ENCODE measurements at places on chromosomes 11 and 22. TPM values are rescaled to one million over a fixed set of nuclear protein-coding genes. Genes with fewer than 3 reads are reported as not detected.

Gene SLC36A4
- total RNA-seq = 15.8 TPM

Gene PVALB
- 0.91 TPM for total RNA-seq

GRCh38 chr11:119709638-119710346, 19.2 kb downstream of the NECTIN1 start:
- no peak overlapping the region for H3K4me3 ChIP-seq
- DNase-seq = peak; percentile 65
- H3K27ac ChIP-seq = peak overlapping the region; percentile 40
- no peaks in the 10 kb centered on the region for H3K27me3 ChIP-seq
- no peaks in the 10 kb centered on the region for H3K36me3 ChIP-seq
- peaks cover 36% of the 10 kb centered on the region for H3K4me1 ChIP-seq

- peaks cover 3% of the 10 kb centered on the region for H3K36me3 ChIP-seq
- peak overlapping the region; percentile 65 for H3K27ac ChIP-seq
Observed at GRCh38 chr11:65589444-65590239, 6.0 kb downstream of the KCNK7 start.

- no peaks in the 10 kb centered on the region for H3K27me3 ChIP-seq
- no peaks in the 10 kb centered on the region for H3K4me1 ChIP-seq
- H3K4me3 ChIP-seq = no peak overlapping the region
- no peaks in the 10 kb centered on the region for H3K36me3 ChIP-seq
- DNase-seq = no peak
Observed at GRCh38 chr11:112928136-112928535, 33.1 kb upstream of the NCAM1 start.

Gene P2RX6
- 7.5 TPM for total RNA-seq

DNA sequence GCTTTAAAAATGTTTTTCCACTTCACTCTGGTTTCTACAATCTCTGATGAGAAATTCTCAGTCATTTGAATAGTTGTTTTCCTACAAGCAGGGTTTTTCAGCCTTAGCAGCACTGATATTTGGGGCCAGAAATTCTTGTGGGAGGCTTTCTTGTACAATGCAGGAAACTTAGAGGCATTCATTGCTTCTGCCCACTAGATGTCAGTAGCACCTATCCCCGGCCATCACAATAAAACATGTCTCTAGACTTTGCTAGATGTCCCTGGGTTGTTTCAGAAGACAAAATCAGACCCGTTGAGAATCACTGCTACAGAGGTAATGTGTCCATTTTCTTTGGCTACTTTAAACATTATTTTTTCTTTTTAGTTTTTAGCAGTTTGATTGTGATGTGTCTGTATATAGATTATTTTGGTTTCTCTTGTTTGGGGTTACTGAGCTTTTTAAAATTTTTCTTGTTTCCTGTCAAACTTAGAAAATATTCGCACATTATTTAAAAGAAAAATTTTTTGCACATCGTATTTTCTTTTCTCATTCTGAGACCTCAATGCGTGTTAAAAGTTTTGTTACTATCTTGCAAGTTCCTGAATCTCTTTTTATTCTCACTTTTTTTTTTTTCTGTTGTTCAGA, 60.8 kb upstream of the CCDC179 start:
- H3K4me3 ChIP-seq = no peak overlapping the region
- DNase-seq = no peak
- no peaks in the 10 kb centered on the region for H3K4me1 ChIP-seq
- no peaks in the 10 kb centered on the region for H3K36me3 ChIP-seq
- H3K27ac ChIP-seq = no peak overlapping the region

- H3K4me1 ChIP-seq = peaks cover 40% of the 10 kb centered on the region
- DNase-seq = peak; percentile 85
- no peaks in the 10 kb centered on the region for H3K27me3 ChIP-seq
- no peak overlapping the region for H3K27ac ChIP-seq
- no peak overlapping the region for H3K4me3 ChIP-seq
- H3K36me3 ChIP-seq = no peaks in the 10 kb centered on the region
Observed at GRCh38 chr11:75492181-75492820, 33.4 kb downstream of the GDPD5 start.

DNA sequence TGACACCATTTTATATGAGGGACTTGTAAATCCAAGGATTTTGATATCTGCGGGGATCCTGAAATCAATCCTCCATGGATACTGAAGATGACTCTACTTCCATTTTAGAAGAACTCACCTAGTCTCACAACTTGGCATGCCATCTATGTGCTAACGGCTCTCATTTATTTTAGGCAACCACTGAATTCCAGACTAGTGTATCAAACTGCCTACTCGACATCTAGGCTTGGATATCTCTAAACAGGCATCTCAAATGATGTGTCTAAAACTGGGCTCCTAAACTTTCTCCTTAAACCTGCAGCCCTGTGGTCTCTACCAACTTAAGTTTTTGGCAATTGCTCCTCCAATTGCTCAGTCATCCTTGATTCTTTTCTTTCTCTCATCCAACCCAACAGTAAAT, 31.2 kb upstream of the CLNS1A start:
- no peaks in the 10 kb centered on the region for H3K4me1 ChIP-seq
- no peak overlapping the region for H3K4me3 ChIP-seq
- no peak overlapping the region for H3K27ac ChIP-seq
- H3K36me3 ChIP-seq = peaks cover 98% of the 10 kb centered on the region
- H3K27me3 ChIP-seq = no peaks in the 10 kb centered on the region

- no peak for DNase-seq
- H3K27ac ChIP-seq = no peak overlapping the region
- H3K36me3 ChIP-seq = no peaks in the 10 kb centered on the region
- no peaks in the 10 kb centered on the region for H3K4me1 ChIP-seq
Observed at GRCh38 chr11:34021977-34022735, 29.4 kb upstream of the CAPRIN1 start.

DNA sequence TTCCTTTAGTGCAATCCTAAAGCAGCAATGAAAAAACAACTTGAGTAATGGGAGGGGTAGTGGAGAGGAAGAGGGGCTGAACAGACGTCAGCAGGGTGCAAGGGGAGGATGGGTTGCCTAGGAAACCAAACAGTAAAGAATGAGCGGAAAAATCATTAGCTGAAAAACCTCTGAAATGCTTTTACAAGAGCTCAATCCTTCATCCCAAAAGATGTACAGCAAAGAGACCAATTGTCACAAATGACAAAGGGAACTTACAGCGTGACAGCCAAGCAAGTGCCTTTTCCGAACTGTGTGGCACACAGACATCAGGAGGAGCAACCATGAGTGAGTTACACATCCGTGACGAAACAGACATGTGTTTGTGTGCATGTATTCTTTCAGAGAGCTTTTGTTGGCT, 104.6 kb downstream of the SIK3 start:
- peaks cover 34% of the 10 kb centered on the region for H3K4me1 ChIP-seq
- DNase-seq = no peak
- H3K27ac ChIP-seq = no peak overlapping the region
- no peak overlapping the region for H3K4me3 ChIP-seq

Gene FAM83F
- total RNA-seq = 0.06 TPM

GRCh38 chr22:49321477-49322055, 506.1 kb downstream of the BRD1 start:
- H3K4me1 ChIP-seq = no peaks in the 10 kb centered on the region
- no peak overlapping the region for H3K4me3 ChIP-seq
- H3K27me3 ChIP-seq = peaks cover 68% of the 10 kb centered on the region

Gene C11orf65
- total RNA-seq = not detected

Gene CTSF
- 11.4 TPM for total RNA-seq

Gene KCNJ1
- not detected for total RNA-seq

Gene TESMIN
- 4.7 TPM for total RNA-seq

DNA sequence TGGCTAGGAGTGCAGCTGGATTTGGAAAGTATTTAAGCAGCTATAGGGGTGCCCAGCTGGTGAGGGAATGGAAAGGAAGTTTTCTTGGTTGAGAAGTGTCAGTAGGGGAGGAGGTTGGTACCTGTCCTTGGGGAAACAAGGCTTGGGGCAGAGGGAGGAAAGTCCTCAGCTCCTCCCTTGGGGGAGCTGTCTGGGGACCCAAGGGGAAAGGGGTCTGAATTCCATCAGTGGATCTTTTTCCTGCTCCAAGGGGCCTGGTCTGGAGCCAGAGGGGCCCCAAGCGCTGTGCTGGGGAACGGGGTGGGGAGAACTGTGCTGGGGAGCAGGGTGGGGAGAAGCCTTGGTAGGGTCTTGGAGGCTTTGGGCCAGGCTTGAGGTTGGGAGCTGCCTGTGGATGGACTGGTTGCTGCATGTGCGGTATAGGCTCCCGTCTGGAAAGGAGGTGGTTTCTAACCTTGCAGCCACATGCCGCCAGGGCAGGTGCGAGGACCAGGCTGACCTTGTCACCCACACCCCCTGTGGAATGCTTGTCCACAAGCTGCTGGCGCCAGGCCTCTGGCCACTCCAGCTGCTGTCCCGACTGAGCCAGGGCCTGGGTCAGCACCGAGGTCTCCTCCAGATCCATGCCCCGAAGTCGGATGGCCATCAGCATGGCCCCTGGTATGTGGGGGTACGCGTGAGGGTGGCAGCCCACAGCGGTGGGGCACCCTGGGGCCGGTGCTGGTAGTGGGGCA, 963 bp downstream of the TYMP start:
- peak overlapping the region; percentile 60 for H3K4me3 ChIP-seq

Gene GPR83
- 0.09 TPM for total RNA-seq

Gene PTPRCAP
- total RNA-seq = 187 TPM

DNA sequence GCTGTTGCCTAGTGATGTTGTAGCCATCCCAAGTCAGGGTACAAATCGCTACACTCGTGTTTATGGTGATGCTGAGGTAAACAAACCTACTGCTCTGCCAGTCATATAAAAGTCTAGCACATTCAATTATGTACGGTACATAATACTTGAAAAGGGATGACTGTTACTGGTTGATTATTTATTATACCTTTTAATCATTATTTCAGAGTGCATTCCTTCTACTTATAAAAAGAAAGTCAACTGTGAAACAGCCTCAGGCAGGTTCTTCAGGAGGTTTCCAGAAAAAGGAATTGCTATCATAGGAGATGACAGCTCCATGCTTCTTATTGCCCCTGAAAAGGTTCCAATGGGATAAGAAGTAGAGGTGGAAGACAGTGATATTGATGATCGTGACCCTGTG, 652.5 kb upstream of the KIRREL3 start:
- H3K27me3 ChIP-seq = no peaks in the 10 kb centered on the region
- no peaks in the 10 kb centered on the region for H3K36me3 ChIP-seq
- DNase-seq = no peak
- no peak overlapping the region for H3K4me3 ChIP-seq
- no peaks in the 10 kb centered on the region for H3K4me1 ChIP-seq

- H3K27ac ChIP-seq = no peak overlapping the region
- peaks cover 26% of the 10 kb centered on the region for H3K4me1 ChIP-seq
- H3K27me3 ChIP-seq = no peaks in the 10 kb centered on the region
- no peak for DNase-seq
- H3K36me3 ChIP-seq = no peaks in the 10 kb centered on the region
- H3K4me3 ChIP-seq = no peak overlapping the region
Observed at GRCh38 chr11:128411812-128412211, 175.5 kb downstream of the ETS1 start.

Gene SMIM35
- total RNA-seq = 1.3 TPM

DNA sequence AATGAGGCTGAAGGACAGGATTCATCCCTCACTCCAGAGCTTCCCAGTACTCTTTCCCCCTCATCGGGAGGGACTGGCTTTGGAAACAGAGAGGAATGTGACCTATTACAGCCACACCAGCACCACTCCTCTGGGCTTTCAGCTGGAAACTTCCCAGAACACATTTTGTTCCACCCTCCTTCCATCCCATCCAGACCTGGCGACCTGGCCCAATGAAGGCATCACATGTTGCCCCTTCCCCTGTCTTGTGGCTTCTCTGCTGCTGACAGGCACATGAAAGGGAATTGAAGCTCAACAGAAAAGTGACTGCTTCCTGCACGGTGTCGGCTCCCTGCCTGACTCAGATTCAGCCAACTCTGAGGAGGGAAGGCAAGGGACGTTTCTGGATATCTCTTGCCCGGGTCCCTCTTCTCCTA, 19.1 kb downstream of the IRAG1 start:
- H3K4me3 ChIP-seq = no peak overlapping the region
- H3K27ac ChIP-seq = peak overlapping the region; percentile 79
- no peaks in the 10 kb centered on the region for H3K36me3 ChIP-seq

GRCh38 chr11:9566561-9567063, 6.9 kb upstream of the WEE1 start:
- H3K4me1 ChIP-seq = no peaks in the 10 kb centered on the region
- H3K36me3 ChIP-seq = no peaks in the 10 kb centered on the region
- H3K27me3 ChIP-seq = no peaks in the 10 kb centered on the region
- H3K27ac ChIP-seq = no peak overlapping the region

DNA sequence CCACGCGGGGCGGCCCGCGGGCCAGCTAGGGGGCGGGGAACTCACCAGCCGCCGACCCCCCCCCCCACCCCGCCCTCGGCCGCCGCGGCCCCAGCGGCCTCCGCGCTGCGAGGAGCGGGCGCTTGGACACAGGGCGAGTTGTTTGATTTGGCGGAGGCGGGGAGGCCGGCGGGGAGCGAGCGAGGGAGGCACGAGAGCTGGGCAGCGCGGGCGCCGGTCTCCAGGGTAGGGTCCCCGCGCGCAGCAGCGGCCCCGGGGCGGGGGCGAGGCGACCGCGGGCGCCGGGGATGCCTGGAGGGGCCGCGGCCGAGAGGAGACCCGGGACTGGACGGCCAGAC, 64.4 kb downstream of the NAV2 start:
- H3K36me3 ChIP-seq = no peaks in the 10 kb centered on the region
- H3K4me3 ChIP-seq = peak overlapping the region; percentile 59
- peaks cover 18% of the 10 kb centered on the region for H3K4me1 ChIP-seq
- no peaks in the 10 kb centered on the region for H3K27me3 ChIP-seq
- no peak for DNase-seq
- H3K27ac ChIP-seq = no peak overlapping the region

GRCh38 chr11:2400762-2401435, 349 bp downstream of the TSSC4 start:
- H3K36me3 ChIP-seq = peaks cover 61% of the 10 kb centered on the region
- DNase-seq = peak; percentile 91
- no peaks in the 10 kb centered on the region for H3K27me3 ChIP-seq
- peaks cover 29% of the 10 kb centered on the region for H3K4me1 ChIP-seq

DNA sequence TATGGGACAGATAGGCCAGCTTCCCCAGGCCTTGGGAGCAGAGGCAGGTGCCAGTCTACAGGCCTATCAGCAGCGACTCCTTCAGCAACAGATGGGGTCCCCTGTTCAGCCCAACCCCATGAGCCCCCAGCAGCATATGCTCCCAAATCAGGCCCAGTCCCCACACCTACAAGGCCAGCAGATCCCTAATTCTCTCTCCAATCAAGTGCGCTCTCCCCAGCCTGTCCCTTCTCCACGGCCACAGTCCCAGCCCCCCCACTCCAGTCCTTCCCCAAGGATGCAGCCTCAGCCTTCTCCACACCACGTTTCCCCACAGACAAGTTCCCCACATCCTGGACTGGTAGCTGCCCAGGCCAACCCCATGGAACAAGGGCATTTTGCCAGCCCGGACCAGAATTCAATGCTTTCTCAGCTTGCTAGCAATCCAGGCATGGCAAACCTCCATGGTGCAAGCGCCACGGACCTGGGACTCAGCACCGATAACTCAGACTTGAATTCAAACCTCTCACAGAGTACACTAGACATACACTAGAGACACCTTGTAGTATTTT, 26.6 kb upstream of the L3MBTL2 start:
- H3K27ac ChIP-seq = no peak overlapping the region
- H3K36me3 ChIP-seq = peaks cover 55% of the 10 kb centered on the region
- no peak for DNase-seq
- no peak overlapping the region for H3K4me3 ChIP-seq

Gene TECTA
- 0.89 TPM for total RNA-seq

- H3K4me3 ChIP-seq = no peak overlapping the region
- peaks cover 24% of the 10 kb centered on the region for H3K36me3 ChIP-seq
- peaks cover 71% of the 10 kb centered on the region for H3K4me1 ChIP-seq
- DNase-seq = peak; percentile 60
Observed at GRCh38 chr11:114195981-114196731, 100.0 kb upstream of the NNMT start.

Gene FXYD6
- 208 TPM for total RNA-seq

- no peaks in the 10 kb centered on the region for H3K4me1 ChIP-seq
- H3K36me3 ChIP-seq = peaks cover 100% of the 10 kb centered on the region
Observed at GRCh38 chr11:6455070-6455469, 14.3 kb upstream of the HPX start.

All from spleen (tissue), 13 donors.